Caco-2 (cell line): ENCODE measurements at places on chromosomes 5 and 9.

DNA sequence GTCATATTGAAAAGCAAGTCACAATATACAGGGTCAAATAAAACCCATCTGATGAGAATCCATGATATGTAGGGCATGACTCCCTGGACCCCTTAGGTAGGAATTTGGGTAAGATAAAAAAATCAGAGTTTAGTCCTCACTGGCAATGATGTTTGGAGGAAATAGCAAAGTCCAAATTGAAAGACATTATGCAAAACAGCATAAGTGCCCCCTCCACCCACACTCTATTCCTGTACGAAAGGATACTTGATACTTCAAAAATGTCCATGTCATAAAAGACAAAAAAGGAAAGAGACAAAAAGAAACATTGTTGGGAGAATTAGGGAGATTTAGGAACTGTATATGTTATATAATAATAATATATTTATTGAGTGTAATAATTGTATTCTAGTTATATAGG, 96.1 kb upstream of the RASGRF2 start:
- no peak for DNase-seq

- peak; percentile 71 for DNase-seq
Measured at GRCh38 chr5:150141544-150142184, 14.0 kb downstream of the PDGFRB start.

DNA sequence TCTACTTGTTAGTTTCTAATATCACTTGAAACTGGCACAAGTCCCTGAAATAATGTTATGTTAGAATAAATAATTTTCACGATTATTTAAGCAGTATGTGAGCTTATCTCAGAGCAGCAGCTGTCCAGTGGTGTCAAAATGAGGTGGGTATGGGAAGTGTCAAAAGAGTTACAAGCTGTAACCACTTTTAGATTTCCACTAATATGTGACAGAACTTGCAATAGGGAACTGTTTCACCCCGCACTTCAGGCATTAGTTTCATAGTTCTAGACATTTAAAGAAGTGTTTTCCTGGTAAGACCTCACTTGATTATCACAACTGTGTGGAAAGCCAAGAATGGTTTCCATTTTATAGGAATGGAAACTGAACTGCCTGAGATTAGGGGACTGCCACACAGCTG, 2.9 kb upstream of the ISCA1 start:
- no peak for DNase-seq

- DNase-seq: no peak
Measured at GRCh38 chr5:31333475-31333874, 140.0 kb downstream of the CDH6 start.

GRCh38 chr5:88743231-88743834, 139.7 kb downstream of the MEF2C start:
- no peak for DNase-seq

- no peak for DNase-seq
Measured at GRCh38 chr9:105236261-105236660, 8.2 kb upstream of the SLC44A1 start.

DNA sequence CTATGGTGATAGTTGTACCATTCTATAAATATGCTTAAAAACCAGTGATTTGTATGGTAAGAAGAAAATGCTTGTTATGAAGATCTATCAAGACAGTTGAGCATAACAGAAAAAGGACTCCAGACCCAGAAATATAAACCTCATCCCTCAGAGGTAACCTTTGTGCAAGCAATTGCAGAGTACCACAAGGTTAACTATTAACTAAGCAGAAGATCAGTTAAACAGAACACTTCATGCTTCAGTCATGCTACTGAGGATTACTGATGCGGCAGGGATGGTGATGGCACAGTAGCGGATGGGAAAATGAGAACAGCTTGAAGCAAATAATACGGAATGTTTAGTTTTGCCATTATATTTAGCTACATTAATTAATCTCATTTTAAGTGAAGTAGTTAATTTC, 45.5 kb downstream of the IARS1 start:
- DNase-seq: peak; percentile 5

DNA sequence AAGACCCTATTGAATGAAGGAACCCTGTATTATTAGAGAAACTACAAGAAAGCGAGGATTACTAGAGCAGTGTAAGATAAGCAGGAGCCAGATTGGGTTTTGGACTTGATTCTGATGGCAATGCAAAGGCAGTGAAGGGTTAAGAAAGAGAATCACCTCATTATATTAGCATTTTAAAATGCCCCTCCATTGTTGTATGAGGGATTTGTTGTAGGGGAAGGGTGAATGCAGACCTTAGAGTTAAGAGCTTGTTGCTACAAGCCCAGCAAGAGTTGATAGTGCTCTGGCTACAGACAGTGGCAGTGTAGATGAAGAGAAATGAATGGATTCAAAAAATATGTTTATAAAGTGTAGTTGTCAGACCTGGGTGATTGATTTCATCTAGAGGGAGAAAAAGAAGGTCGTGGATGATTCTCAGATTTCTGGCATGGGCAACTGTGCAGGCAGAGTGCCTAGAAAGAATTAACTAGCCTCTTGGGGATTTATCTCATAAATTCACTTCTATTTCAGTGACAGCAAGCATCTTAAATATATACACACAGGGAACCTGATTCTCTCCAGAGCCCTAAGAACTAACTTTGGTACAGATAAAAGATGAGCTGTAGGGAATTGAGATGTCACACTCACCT, 344.8 kb downstream of the ARRDC3 start:
- no peak for DNase-seq

- no peak for DNase-seq
Measured at GRCh38 chr9:114588651-114589526, 1.3 kb downstream of the ATP6V1G1 start.
